ENCODE measurements at places on chromosomes 3 and 15.

- peaks cover 7% of the 10 kb centered on the region for H3K4me1 ChIP-seq
- H3K27ac ChIP-seq, result no peak overlapping the region
- H3K27me3 ChIP-seq, result no peaks in the 10 kb centered on the region
These were observed 1029.3 kb upstream of the CFAP20DC start for GRCh38 chr3:60079076-60079475.

DNA sequence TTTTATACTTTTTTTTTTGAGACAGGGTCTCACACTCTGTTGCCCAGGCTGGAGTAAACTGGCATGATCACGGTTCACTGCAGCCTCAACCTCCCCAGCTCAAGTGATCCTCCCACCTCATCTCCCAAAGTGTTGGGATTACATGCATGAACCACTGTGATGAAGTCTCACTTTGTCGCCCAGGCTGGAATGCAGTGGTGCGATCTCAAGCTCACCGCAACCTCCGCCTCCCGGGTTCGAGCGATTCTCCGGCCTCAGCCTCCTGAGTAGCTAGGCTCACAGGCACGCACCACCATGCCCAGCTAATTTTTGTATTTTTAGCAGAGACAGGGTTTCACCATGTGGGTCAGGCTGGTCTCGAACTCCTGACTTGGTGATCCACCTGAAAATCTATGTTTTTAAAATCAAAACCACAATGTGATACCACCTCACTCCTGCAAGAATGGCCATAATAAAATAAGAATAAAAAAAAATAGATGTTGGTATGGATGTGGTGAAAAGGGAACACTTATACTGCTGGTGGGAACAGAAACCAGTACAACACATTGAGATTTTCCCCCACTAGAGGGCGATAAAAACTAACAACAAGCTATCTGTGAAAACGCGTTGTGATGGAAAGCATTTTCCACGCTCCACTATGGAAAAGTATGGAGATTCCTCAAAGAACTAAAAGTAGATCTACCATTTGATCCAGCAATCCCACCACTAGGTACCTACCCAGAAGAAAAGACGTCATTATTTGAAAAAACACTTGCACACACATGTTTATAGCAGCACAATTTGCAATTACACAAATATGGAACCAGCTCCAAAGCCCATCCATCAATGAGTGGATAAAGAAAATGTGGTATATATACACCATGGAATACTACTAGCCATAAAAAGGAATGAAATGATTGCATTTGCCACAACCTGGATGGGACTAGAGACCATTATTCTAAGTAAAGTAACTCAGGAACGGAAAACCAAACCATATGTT is 26.8 kb upstream of the OCA2 start:
- H3K27me3 ChIP-seq, result no peaks in the 10 kb centered on the region
- no peak overlapping the region for H3K4me3 ChIP-seq
- peak; percentile 60 for DNase-seq
- peaks cover 5% of the 10 kb centered on the region for H3K4me1 ChIP-seq
- no peak overlapping the region for H3K27ac ChIP-seq

DNA sequence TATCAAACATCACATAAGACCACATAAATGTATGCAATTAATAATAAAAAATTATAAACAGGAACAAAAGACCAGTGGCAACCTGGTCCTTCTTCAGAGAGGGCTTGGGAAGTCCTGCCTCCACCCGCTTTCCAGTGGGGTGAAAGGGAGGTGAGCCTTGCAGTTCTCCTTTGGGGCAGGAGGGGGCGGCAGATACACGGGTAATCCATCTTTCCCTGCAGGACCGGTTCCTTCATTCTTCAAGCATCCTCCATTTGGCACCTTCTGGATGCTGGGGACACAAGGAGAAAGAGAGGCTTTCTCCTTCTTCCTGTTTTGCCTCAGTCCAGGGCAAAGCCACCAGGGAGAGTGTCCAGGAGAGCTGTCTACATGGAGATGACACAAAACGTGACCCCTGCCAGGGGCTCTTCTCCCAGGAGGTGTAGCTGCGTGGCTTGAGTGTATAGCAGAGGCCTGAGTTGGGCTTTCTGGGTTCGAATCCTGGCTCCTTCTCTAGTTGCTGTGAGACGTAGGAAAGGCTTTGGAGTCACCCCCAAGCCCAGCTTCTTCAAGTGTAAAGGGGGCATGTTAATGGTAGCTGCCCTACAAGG is 23.2 kb downstream of the RPLP1 start:
- H3K27me3 ChIP-seq, result no peaks in the 10 kb centered on the region
- H3K27ac ChIP-seq, result no peak overlapping the region
- H3K36me3 ChIP-seq, result no peaks in the 10 kb centered on the region
- DNase-seq, result peak; percentile 72

GRCh38 chr3:108127301-108127988 is 36.6 kb upstream of the CD47 start:
- H3K36me3 ChIP-seq, result no peaks in the 10 kb centered on the region
- no peak overlapping the region for H3K4me3 ChIP-seq
- no peaks in the 10 kb centered on the region for H3K27me3 ChIP-seq
- peak overlapping the region; percentile 29 for H3K27ac ChIP-seq
- H3K4me1 ChIP-seq, result peaks cover 25% of the 10 kb centered on the region

DNA sequence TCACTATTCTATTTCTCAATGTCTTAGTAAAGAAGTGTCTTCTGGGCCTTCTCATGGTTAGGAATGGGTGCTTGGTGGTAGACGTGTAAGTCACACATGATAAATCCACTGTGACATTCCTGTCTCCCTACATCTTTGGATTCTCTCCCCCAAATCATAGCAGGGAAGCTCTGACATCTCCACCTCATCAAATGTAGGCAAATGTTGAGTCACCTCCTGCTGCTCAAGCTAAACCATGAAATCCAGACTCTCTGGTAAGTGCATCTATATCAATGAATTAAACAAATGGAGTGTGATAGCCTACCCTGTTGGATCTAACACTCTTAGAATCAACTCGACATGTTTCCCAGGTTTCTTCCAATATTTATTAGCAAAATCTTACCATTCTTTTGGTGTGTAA is 42.8 kb upstream of the RPL35A start:
- H3K4me3 ChIP-seq, result no peak overlapping the region
- H3K4me1 ChIP-seq, result no peaks in the 10 kb centered on the region
- H3K27me3 ChIP-seq, result no peaks in the 10 kb centered on the region
- no peaks in the 10 kb centered on the region for H3K36me3 ChIP-seq
- H3K27ac ChIP-seq, result no peak overlapping the region

GRCh38 chr3:64215559-64215958 is 9.7 kb downstream of the PRICKLE2 start:
- no peak for DNase-seq
- H3K27me3 ChIP-seq, result no peaks in the 10 kb centered on the region
- peak overlapping the region; percentile 56 for H3K27ac ChIP-seq
- no peaks in the 10 kb centered on the region for H3K36me3 ChIP-seq

DNA sequence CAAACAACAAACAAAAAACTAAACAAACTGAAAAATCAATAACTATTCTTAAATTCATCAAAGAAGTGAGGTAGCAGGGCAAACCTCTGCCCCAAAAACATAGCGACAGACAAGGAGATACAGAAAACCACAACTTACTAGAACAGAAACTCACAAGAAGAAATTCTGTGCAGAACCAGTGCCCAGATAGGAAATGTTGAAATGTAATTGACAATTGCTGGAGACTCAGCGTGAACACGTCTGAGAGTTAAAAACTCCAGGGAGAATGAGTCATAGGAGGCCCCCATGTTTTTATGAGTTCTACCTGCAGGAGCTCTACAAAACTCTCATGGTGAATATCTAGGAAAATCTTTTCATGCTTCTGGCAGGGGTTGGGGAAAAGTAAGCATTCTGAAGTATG is 95.5 kb upstream of the SETMAR start:
- DNase-seq, result no peak
- no peak overlapping the region for H3K27ac ChIP-seq
- H3K27me3 ChIP-seq, result no peaks in the 10 kb centered on the region
- H3K4me1 ChIP-seq, result no peaks in the 10 kb centered on the region

DNA sequence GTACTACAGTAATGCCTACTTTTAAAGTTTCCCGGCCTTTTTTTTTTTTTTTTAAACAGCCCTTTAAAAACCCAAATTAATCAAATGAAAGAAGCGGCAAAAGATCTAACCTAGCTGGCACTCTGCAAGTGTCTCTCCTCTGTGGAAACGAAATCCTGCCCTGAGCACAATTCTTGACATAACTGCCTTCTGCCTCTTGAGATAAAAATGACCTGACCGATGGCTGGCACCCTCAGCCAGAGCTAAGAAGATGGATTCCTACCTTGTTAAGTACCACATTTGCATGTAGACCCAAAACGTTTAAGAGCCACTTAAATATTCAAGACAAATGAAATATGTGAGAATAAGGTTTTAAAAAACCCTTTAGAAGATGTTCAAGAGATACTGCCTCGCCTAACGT is 16.6 kb upstream of the SLC12A8 start:
- no peak overlapping the region for H3K27ac ChIP-seq
- H3K4me1 ChIP-seq, result peaks cover 12% of the 10 kb centered on the region
- H3K36me3 ChIP-seq, result peaks cover 26% of the 10 kb centered on the region
- H3K27me3 ChIP-seq, result no peaks in the 10 kb centered on the region
- H3K4me3 ChIP-seq, result no peak overlapping the region

DNA sequence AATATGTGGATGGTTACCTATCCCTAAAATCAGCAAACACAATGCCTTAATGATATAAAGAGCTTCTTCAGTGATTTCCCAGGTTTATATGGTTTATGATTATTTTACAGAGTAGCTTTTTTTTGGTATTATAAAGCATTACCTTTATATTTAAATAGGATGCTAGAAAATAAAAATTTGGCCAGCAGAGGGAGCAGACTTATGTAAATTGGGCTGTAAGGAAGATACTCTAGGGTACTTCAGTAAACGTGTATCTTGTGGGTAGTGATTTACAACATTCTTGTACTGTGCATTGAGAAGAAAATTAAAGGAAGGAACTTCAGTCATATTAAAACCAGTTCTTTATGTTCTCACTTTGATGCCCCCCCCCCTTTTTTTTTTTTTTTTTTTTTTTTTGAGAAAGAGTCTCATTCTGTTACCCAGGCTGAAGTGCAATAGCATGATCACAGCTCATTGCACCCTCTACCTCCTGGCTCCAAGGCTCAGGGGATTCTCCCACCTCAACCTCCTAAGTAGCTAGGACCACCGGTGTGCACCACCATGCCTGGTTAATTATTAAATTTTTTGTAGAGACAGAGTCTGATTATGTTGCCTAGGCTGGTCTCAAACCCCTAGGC is 167.9 kb downstream of the BBX start:
- H3K27ac ChIP-seq, result peak overlapping the region; percentile 63
- no peaks in the 10 kb centered on the region for H3K27me3 ChIP-seq
- peaks cover 8% of the 10 kb centered on the region for H3K4me1 ChIP-seq
- peak; percentile 65 for DNase-seq
- no peaks in the 10 kb centered on the region for H3K36me3 ChIP-seq
- no peak overlapping the region for H3K4me3 ChIP-seq

DNA sequence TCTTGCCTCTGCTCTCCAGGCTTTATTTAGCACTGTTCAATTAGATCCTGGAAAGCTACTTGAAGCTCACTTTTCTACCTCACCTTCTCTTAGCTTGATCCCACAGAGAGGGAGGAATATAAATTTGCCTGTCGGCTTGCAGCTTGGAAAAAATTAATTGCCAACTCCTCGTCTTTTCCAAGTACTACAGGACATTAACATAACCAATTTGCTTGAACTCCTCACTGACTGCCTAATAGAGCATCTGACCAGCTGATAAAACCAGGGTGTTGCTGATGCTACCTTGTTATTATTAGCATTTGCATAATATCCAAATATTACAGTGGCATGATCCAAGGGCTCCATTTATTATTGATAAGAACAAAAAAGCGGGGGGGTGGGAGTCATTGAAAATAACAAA is 561.8 kb downstream of the MCTP2 start:
- H3K36me3 ChIP-seq, result no peaks in the 10 kb centered on the region
- DNase-seq, result no peak
- no peaks in the 10 kb centered on the region for H3K27me3 ChIP-seq
- H3K27ac ChIP-seq, result no peak overlapping the region
- no peak overlapping the region for H3K4me3 ChIP-seq

DNA sequence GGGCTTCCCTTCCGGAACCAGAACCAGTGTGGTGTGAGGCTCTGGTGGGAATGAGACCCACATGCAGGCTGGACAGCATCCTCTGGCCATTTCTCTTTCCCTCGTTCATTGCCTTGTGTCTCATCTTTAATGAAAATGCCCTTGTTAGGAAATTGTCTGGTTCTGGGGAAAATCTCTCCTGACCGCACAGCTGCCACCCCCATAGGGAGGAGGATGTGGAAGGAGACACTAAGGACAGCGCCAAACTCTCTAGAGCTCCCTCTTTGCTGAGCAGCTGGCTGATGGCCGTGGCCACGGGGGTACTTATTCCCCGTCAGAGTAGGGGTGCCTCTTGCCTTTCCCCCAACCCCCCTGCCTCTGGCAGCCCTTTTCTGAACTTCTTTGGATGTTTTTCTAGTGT is 297.6 kb upstream of the C2CD4B start:
- no peaks in the 10 kb centered on the region for H3K27me3 ChIP-seq
- H3K27ac ChIP-seq, result no peak overlapping the region
- no peaks in the 10 kb centered on the region for H3K36me3 ChIP-seq
- no peak overlapping the region for H3K4me3 ChIP-seq

DNA sequence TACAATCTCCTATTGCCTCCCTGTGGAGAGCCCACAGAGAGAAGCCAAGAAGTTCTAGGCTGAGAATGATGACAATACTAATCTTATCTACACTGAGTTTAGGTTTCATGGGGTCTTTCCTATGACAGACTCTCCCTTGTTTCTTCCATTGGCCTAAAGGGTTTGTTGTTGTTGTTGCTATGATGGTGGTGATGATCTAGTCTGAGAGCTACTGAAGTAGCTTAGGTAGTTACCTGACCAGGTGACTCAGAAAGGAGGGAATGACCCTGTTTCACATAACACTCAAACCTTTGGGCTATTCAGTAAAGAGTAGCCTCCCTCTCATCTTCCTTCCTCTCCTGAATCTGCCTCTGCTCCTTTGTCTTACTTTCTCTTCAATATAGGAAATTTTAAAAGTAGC is 170.2 kb downstream of the GMNC start:
- DNase-seq, result no peak
- no peaks in the 10 kb centered on the region for H3K4me1 ChIP-seq
- H3K36me3 ChIP-seq, result no peaks in the 10 kb centered on the region
- H3K4me3 ChIP-seq, result no peak overlapping the region
- no peak overlapping the region for H3K27ac ChIP-seq
- no peaks in the 10 kb centered on the region for H3K27me3 ChIP-seq

DNA sequence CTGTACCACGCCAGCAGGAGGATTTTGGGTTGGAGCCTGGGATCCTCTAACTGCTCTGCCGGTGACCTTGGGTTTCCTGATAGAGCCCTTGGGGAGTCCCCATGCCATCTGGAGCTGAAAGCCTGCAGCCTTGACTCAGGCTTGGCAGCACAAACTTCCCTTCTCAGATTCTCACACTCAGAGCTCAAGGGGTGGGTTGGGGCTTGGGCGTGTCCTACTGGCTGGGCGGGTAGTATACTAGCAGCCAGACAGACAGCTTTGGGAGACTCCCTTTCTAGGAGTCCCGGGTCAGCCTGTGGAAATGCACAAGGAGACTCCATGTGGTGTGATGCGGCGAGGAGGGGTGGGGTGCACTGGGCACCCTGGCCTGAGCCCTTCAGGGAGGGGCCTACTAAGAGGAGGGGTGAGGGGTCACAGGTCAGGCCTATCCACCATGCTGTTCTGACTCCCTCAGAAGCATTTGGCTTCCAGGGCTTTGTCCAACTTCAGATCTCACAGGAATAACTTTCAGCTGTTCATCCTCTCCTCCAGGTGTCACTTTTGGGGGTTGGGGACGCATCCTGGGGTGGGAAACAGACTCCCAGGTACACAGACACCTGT is 21.6 kb upstream of the PLXNA1 start:
- peaks cover 11% of the 10 kb centered on the region for H3K36me3 ChIP-seq
- peak overlapping the region; percentile 55 for H3K27ac ChIP-seq
- no peaks in the 10 kb centered on the region for H3K27me3 ChIP-seq
- no peak overlapping the region for H3K4me3 ChIP-seq

GRCh38 chr3:52690560-52690959 is 4.7 kb downstream of the GNL3 start:
- no peak overlapping the region for H3K4me3 ChIP-seq
- no peaks in the 10 kb centered on the region for H3K27me3 ChIP-seq
- DNase-seq, result no peak
- peaks cover 13% of the 10 kb centered on the region for H3K4me1 ChIP-seq

Measured in MCF 10A (cell line).